WTC11 (cell line): ENCODE measurements at places on chromosomes 1 and 21. TPM values are rescaled to one million over a fixed set of nuclear protein-coding genes. Genes with fewer than 3 reads are reported as not detected.

FOXD2 gene
- total RNA-seq = 0.05 to 0.07 TPM (median 0.05 TPM) in 3 replicates

CFHR1 gene
- 0.14 to 0.20 TPM (median 0.16 TPM) in 3 replicates for total RNA-seq

SCP2 gene
- 56.4 to 60.4 TPM (median 56.8 TPM) in 3 replicates for total RNA-seq

DNA sequence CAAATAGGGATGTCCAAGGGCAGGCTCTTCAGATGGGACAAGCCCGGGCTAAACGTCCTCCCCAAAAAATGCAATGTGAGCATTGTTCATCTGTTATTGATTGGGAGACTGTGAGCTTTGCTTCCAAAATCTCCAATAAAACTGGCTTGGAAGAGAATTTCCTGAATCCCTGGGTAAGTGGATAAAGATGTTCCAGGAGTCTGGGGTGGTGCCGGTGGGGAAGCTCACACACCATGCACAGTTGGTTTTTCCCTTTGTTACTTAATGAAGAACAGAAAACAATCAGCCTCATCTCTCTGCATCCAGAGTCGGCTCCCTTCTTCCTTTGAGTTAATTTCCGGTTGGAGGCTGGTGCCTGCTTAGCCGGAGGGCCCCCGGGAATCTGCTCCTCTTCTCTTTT lies 72.1 kb upstream of the ZBTB40 start:
- DNase-seq = no peak

GRCh38 chr1:232555494-232556210 lies 74.3 kb downstream of the SIPA1L2 start:
- DNase-seq = no peak

GRCh38 chr1:94873520-94874351 lies 53.2 kb downstream of the CNN3 start:
- no peak for DNase-seq
